ENCODE measurements at places on chromosomes 1 and 21. TPM values are rescaled to one million over a fixed set of nuclear protein-coding genes. Genes with fewer than 3 reads are reported as not detected.
A peak's percentile ranks its signal among the peaks of the same experiment; 100 is the strongest.

Gene ABCA4
- total RNA-seq: not detected

Gene PHGDH
- total RNA-seq: 195 TPM

Gene LRRC7
- 0.08 TPM for total RNA-seq

GRCh38 chr1:111695801-111696200, 43.4 kb downstream of the INKA2 start:
- peak; percentile 42 for DNase-seq

GRCh38 chr1:24594328-24594598, 38.4 kb downstream of the NCMAP start:
- no peak for DNase-seq

DNA sequence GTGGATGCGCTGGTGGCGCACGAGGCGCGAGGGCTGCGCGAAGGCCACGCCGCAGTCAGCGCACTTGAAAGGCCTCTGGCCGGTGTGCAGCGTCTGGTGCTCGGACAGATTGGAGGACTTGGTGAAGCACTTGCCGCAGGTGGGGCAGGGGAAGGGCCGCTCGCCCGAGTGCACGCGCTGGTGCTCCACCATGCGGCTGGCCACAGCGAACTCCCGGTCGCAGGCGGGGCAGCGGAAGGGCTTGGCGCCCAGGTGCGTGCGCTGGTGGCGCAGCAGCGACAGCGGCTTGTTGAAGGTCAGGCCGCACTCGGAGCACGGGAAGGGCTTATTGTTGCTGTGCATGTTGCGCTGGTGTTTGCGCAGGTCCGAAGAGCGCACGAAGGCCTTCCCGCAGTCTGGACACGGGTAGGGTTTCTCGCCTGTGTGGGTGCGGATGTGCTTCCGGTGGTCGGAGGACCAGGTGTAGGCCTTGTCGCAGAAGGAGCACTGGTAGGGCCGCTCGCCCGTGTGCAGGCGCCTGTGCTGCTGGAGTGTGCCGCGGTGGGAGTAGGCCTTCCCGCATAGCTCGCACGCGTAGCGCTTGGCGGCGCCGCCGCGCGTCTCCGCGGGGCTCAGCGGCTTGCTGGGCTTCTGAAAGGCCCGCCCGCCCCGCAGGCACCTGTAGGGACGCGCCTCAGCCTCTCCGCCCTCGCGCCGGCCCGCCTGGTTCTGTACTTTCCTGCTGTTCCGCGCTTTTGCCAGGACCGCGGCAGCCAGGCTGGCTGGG, 4.7 kb downstream of the ZNF648 start:
- DNase-seq: no peak

GRCh38 chr1:152397474-152397873, 16.6 kb downstream of the CRNN start:
- DNase-seq: no peak

- DNase-seq: no peak
Measured at GRCh38 chr1:192846950-192847349, 38.1 kb downstream of the RGS2 start.

DNA sequence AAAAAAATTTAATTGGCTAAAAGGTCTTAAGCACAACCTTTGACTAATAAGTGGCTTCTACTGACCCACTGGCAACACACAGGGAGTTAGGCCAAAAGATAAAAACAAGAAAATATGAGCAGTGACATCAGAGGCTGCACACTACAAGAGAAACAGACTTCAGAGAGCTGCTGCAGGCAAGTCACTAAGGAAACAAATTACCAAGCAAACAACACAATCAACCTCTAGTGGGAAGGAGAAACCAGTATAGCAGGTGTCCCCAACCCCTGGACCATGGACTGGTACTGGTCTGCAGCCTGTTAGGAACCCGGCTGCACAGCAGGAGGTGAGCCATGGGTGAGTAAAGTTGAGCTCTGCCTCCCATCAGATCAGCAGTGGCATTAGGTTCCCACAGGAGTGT, 20.8 kb upstream of the ENSA start:
- DNase-seq: no peak

- no peak for DNase-seq
Measured at GRCh38 chr1:154408174-154408777, 3.1 kb downstream of the IL6R start.

- DNase-seq: no peak
Measured at GRCh38 chr21:35465741-35466140, 416.6 kb upstream of the RUNX1 start.

GRCh38 chr1:29330856-29331255, 94.5 kb downstream of the PTPRU start:
- DNase-seq: no peak

- DNase-seq: peak; percentile 28
Measured at GRCh38 chr21:35508139-35508888, 459.2 kb upstream of the RUNX1 start.

- no peak for DNase-seq
Measured at GRCh38 chr1:235649368-235650163, at the start of gene GNG4. Gene GNG4 (minus strand): TSS chr1:235649784. CDS start chr1:235583838, 65,946 bp downstream.

GRCh38 chr1:221719987-221720386, 21.9 kb downstream of the DUSP10 start:
- no peak for DNase-seq

GRCh38 chr1:169508432-169509338, 22.9 kb upstream of the SLC19A2 start:
- no peak for DNase-seq

Measured in activated CD8-positive, alpha-beta T cell treated with anti-CD3 and anti-CD28 coated beads, Interleukin-2, amount 10 ng/mL, durations not matched to agents 7 days and 5 days (primary cell).